ENCODE measurements at places on chromosomes 5 and 9.

DNA sequence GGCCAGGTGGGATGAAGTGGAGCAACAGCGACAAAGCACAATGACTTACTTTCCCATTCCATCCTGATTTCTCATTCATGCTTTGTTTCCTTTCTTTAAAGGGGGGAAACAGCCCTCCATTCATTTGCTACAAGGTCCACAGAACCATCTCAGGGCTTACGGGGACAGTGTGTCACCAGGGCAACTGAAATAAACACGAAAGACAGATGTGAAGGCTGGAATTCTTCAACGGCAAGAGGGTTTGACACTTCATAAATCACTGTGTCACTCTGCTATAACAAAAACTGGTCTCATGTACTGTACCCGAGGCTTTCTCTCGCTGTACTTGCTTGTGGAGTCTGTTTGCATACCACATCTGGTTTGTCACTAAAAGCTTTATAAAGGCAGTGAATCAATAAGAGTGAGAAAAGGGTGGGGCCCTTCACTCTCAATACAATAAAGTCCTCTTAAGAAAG lies 150.8 kb downstream of the EFNA5 start:
- no peak for DNase-seq

- DNase-seq = no peak
Measured at GRCh38 chr5:93626801-93627200, 43.8 kb downstream of the NR2F1 start.

DNA sequence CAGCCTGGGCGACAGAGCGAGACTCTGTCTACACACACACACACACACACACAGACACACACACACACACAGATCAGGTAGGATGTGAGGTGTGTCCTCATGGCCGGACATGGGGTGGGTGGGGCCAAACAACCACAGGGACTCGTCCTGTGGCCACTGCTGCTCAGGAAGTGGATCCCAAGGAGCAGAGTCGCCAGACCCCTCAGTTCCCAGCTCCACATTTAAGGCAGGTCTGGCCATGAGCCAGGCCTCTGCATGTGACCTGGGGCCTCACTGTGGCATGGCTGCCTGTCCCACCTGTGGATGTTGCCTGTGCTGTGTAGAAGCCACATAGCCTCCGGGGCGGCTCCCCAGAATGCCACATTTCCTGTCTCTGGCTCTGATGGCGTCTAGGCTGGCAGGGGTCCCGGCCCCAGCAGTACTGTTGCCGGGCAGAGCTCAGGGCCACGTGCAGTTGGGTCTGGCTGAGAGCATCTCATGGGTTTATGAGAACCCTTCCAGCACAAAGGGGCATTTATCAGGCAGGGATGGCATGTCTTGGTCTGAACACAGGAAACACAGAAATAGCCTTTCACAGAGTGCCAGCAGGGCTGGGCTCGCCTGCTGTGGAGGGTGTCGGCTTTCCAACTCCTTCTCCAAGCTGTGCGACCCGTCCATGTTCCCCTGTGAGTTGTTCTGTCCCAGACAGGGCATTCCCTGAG lies 9.9 kb upstream of the NINJ1 start:
- no peak for DNase-seq

- DNase-seq = no peak
Measured at GRCh38 chr5:107566986-107567385, 103.8 kb downstream of the EFNA5 start.

- DNase-seq = no peak
Measured at GRCh38 chr9:85508616-85509015, 233.1 kb downstream of the AGTPBP1 start.

GRCh38 chr5:111950660-111951059 lies 193.7 kb upstream of the NREP start:
- peak; percentile 23 for DNase-seq

GRCh38 chr5:121366515-121366914 lies 485.2 kb upstream of the FTMT start:
- peak; percentile 61 for DNase-seq

GRCh38 chr5:2727550-2727949 lies 23.9 kb downstream of the IRX2 start:
- no peak for DNase-seq

GRCh38 chr5:14415024-14415697 lies 166.4 kb upstream of the OTULINL start:
- DNase-seq = no peak

DNA sequence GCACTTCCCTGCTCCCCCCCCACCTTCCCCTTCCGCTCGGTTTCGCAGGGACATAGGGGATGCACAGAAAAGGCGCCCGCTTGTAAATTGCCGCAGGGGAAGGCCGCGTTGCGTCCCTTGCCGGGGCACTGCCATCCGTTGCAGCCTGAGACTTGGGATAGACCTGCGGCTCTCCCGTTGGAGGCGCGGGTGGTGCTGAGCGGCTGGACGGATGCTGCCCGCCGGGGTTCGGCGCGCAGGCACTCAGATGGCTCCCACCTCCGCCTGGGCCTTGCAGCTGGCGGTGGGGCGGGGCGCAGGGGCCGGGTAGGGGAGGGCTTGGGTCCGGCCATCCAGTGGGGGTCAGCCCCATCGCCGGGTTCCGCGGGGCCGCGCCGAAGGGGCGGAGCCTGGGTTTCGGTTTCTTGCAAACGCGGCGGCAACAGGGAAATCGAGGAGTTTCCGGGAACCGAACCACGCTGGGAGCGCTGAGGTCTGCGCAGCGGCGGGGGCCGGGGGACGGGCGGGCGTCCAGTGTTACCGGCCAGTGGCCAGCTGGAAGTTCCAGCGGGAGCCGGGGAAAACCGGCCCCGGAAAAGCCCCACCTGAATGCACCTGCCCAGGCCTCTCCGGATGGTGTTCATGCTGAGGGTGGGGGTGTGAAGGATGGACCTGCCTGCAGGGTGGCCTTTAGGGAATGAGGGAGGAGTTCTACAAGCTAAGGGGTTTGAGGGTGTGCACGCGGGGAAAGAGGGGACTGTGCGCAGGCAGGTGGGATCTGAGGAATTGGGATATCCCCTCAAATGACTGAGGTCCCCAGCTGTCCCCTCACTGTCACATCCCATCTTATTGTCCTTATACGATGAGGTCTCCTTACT lies 6.3 kb upstream of the IRF1 start:
- peak; percentile 41 for DNase-seq

DNA sequence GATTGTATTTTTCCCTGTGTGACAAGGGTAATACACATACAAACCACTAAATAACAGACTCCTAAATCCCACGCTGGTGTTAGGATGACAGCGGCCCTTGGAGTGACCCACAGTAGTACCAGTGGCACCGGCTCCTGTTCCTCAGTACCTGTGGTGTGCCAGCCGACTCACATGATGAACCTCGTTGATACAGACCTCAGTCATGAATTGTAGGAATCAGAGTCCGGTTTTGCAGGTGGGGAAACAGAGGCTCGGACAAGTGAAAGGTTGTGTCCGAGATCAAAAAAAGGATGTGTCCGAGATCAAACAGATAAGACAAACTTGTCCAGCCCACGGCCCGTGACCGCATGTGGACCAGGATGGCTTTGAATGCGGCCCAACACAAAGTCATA lies 78.0 kb downstream of the AMBP start:
- DNase-seq = no peak

DNA sequence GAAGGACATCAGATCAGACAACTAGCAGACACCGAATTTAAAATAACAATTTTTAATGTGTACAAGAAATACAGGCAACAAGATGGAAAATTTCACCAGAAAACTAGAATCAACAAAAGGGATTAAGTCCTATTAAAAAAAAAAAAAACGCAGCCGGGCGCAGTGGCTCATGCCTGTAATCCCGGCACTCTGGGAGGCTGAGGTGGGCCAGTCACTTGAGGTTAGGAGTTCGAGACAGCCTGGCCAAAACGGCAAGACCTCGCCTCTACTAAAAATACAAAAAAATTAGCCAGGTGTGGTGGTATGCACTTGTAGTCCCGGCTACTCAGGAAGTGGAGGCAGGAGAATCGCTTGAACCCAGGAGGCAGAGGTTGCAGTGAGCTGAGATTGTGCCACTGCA lies 64.3 kb upstream of the UBAC1 start:
- no peak for DNase-seq

GRCh38 chr5:157366741-157367674 lies 93.0 kb upstream of the NIPAL4 start:
- DNase-seq = no peak

DNA sequence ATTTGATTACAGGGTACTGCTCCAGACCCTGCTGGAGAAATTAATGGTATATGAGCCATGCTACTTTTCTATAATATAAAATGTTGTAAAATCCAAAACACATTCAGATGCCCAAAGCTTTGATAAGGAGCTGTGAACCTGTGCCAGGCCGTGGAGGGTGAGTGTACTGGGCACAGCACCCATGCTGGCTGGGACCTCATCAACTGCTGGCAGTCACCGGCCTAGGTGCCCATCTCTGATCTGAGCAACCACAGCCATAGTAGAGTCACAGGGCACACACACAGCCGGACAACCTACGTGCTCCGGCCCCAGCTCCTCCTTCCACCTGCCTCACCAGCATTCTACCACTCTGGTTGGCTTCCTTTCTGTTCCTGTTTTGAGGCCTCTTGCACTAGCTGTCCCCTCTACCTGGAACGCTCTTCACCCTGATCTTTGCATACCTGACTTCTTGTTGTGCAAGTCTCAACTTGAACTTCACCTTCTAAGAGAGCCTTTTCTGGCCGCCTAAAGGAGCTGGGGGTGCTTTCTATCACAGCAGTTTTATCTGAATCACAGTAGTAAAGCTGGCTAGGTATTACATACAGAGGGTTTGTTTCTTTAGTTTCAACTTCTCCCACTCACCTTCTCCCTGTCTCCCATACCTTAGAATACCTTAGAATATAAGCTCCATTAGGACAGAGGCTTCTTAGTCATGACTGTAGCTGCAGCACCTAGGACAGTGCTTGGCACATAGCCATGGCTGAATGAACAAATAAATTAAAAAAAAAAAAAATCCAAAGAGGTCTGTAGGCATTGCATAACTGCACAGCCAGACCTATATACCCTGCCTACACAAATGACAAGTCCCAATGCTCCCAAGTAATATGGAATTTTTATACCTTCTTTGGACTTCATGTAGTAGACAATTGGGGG lies 51.7 kb downstream of the MED27 start:
- no peak for DNase-seq

GRCh38 chr5:593511-593910 lies 18.6 kb upstream of the CEP72 start:
- no peak for DNase-seq

GRCh38 chr9:119907056-119907455 lies 537.8 kb upstream of the BRINP1 start:
- DNase-seq = no peak

DNA sequence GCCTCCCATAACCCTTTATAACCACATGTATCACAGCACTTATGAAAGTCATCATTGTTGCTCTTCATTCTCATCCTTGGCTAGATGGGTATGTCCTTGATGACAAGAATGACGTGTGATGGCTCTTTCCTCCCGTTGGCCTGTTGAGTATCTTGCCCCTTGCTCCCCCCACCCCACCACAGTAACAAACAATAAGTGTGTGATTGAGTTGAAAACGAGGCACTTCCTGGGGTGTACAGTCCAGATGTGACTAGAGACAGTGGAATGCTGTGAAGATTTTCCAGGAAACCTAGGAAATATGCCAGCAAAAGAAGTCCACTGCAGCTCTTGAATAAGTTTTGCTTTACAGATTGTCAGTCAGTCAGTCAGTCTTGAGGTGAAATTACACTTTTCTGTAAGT lies 262.5 kb downstream of the ELAVL2 start:
- DNase-seq = peak; percentile 40

DNA sequence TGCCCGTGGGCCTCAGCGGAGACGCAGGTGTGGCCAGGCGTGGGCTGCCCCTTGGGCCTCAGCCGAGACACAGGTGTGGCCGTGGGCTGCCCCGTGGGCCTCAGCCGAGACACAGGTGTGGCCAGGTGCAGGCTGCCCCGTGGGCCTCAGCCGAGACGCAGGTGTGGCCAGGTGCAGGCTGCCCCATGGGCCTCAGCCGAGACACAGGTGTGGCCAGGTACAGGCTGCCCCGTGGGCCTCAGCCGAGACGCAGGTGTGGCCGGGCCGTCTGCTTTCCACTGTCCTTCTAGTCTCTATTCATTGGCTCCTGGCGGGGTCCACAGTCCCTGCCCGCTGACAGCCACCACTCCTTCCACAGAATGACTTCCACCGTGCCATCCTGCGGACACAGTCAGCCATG lies 56.1 kb downstream of the KCNT1 start:
- no peak for DNase-seq

DNA sequence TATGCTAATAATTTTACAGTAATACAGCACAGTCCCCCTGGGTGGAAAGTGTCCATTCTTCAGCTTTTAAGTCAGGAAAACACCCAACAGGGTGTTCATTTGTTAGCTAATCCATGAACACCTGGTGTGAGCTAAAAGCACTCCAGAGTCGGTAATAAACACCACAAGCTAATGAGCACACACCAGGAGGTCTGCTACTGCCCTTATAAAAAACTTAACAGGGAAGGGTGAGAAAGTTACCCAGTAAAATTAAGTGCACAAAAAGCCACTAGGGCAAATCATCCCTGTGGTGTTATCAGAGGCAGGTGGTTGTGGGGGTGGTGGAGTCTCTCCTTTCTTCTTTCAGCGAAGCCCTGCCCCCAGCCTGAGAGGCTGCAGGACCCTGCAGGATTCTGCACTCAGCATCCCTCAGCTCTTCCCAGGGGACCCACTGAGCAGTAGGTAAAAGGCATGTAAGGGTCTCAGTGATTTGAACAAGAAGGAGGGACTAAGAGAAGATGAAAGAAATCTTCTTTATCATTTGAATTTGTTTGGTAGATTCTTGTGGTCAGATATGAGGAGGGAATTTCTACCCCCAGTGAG lies 14.4 kb downstream of the GDNF start:
- DNase-seq = no peak

- no peak for DNase-seq
Measured at GRCh38 chr5:123538670-123539459, 26.9 kb downstream of the CSNK1G3 start.

DNA sequence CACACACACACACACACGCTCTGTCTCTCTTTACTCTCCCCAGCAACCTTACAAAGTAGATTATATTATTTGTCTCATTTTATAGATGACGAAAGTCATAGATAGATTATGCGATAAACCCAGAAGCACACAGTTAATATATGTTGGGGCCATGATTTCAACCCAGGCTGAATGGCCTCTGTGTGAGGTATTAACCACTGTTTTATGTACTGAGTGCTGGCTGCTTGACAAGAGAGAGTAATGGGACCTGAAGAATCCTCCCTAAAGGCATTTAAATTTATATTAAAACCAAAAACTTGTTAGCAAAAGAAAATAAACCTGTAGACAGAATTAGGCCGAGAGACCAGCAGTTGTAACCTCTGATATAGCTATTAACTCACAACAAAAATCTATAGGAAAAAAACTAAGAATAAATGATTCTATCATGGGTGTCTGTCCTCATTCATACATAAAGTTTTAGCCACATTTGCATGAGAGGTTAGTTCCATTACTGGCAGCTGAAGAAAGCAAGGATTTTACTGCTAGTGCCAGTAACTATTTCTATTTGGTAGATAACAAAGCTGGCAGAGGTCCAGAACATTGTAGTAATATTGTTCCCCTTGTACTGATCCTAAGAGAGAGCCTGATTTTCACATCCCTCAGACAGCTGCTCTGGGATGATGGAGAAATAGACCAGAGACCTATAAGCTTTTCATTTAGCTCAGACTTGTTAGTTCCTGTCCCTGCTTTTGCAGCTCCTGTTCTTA lies 250.9 kb downstream of the ADGRV1 start:
- DNase-seq = no peak
